ENCODE measurements at places on chromosomes 4 and X.
A peak's percentile ranks its signal among the peaks of the same experiment; 100 is the strongest.

- DNase-seq = no peak
Observed at GRCh38 chr4:147491086-147491485, 10.2 kb downstream of the EDNRA start.

GRCh38 chr4:57405359-57405758, 295.2 kb upstream of the IGFBP7 start:
- no peak for DNase-seq

- no peak for DNase-seq
Observed at GRCh38 chr4:82745173-82745842, 53.3 kb downstream of the SCD5 start.

DNA sequence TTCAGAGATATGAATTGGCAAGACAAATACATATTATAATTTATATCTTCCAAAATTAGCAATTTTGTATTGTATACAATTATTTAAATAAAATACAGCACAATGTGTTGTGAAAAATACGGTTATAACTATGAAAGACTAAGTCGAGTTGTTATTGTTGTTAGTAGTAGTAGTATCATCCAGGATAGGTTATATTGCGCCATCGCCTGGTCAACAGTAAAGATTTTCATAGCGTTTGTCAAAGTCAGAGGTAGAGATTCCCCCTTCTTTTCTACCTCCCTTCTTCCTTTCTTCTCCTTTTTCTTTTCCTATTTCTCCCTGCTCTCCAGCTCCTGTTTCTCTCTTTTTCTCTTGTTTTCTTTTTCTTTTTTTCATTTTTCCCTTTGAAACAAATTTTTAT, 499.1 kb upstream of the EPHA5 start:
- DNase-seq = no peak

DNA sequence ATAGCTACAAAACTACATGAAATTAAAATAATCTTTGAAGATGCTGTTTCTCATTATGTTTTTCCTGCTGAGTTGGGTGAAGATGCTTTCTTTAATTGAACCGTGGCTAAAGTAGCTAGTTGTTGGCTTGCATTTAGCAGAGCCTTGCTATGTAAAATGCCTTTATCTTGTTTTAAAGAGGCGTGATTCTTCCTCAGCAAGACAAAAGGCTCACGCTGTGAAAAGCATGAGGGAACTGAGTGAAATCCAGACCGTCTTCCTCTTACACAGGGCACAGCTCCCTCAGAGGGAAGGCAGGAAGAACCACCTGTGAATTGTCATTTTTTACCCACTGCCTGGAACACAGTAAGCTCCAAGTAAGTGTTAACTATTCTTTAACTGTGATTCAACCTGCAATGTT, 39.0 kb upstream of the ZNF518B start:
- no peak for DNase-seq

DNA sequence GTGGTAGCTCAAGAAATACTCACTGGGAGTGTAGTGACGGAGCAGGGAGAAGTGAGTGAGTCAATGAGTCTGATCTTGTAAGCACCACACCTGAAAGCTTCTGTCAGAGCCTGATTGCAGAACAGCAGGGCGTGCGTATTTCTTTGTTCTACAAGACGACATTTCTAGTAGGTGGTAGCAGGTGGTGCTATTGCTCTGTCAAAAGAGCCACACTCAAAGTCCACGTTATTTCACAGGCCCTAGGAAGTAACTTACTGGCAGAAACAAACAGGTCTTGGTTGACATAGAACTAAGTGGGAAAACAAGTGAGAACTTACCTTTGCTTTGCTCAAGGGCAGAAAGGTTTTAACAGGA, 46.4 kb upstream of the SPRY1 start:
- no peak for DNase-seq

GRCh38 chr4:168321006-168321405, 2.5 kb upstream of the DDX60 start:
- DNase-seq = no peak

DNA sequence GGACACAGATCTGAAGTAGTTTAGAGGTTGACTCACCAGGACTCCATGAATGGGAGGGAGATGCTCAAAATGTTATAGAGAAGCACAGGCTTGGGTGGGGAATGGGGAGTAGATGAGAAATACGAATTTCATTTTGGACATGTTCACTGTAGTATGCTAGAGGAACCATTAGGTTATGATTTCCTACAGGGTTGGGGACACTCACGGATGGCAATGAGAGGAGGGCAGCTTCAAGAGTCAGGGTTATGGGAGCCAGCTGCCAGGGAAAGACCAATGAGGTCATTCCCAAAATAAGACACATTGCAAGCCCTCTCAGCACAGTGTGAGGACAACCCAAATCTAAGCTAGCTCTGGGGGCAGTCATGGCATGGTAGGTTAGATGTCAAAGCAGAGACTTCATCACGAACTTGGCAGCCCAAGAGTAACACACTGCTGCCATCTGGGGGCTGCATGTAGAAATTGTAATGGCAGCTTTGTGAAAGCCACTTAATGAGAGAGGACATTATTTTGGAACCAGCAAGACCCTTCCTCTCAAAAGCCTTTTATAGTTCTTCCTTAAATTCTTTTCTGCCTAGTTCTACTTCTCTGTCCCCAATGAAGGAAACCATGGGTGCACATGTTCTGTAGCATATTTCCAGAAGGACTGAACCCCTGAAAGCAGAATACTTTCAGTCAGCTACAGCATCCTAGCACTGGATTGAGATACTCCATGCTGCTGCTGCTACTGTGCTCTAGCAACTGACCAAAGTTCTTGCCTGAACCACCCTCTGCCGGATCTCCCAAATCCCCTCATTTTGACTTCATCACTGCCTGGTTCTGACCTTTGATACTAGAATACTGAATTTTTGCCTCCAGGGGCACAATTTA, 16.2 kb upstream of the ZCCHC12 start:
- peak; percentile 13 for DNase-seq

GRCh38 chrX:31217084-31217483, 145.2 kb upstream of the FTHL17 start:
- DNase-seq = no peak

- no peak for DNase-seq
Observed at GRCh38 chrX:10479508-10479907, 140.9 kb downstream of the MID1 start.

DNA sequence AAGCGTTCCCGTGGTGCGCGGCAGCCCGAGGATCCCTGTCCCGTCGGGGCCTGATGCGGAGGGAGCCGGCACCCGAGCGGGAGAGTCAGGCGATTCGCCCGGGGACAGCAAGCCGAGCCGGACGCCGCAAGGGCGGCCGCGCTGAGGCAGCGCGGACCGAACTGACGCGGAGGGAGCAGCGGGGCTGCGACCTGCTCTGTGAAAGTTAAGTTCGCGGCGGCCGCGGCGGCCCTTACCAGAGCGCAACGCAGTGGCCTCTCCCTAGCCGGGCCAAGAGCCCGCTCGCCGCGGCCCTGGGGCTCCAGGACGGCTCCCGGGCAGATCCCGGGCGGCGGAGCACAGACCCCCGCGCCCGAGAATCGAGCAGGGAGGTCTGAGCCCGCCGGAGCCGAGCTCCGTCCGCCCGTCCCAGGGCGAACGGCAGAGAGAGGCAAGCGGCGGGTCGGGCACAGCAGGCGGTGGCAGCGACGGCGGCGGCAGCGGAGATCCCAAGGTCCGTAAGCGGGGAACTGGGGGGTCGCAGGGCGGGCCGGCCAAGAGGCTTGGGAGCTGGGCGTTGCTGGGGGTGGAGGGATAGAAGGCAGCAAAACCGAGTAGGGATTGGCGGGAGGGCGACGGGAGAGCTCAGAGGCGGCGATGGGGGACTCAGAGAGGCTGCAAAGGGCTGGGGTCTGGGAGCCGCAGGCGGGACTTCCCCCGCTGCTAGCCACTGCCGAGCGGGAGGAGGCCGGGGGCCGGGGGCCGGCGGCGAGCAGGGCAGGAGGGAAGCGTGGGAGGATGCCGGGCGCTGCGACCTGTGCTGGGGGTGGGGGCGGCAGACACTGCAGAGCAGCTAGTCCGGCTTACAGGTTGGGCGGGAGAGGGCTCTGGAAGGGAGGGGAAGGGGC, 1.0 kb downstream of the GPR50 start:
- DNase-seq = no peak

GRCh38 chr4:87523307-87523706, 5.9 kb downstream of the SPARCL1 start:
- DNase-seq = no peak

DNA sequence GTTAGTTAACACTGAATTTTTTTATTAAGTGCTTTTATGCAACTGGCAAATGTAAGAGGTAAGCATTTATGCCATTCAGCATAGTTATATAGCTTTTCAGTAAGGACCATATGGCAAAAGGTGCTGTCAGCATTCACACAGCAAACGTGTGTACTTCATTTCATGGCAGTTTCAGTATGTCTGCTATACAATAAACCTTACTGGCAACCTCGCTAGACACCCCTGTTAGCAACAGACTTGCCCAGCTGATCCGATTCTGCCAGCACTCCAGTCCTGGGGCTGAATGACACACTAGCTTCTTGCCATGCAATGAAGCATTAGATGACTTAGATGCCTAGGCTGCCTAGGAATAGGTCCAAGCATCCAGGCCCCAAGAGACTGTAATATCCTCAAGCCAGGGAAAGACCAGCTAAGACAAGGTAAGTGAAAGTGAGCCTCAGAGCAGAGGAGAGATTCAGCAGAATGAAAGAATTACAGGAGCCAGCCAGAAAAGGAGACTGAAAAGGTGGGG, 47.3 kb upstream of the DOCK11 start:
- DNase-seq = no peak

DNA sequence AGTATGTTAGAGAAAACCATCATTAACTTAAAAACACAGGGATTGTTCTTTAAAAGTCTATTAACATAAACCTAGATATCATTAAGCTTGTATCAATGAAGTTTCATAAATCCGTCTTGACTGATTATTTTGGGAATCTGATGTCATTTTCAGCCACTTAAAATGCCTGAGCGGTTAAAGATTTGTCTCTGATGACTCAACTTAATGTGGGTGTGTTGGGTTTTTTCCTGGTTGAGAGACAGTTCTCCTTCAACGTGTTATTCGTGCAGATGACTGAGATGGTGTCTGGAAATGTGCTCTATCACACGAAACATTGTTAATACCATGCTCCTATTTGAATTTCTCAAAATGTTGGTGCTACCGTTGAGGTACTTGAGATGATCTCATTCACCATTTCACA, 227.3 kb upstream of the TENM3 start:
- no peak for DNase-seq

DNA sequence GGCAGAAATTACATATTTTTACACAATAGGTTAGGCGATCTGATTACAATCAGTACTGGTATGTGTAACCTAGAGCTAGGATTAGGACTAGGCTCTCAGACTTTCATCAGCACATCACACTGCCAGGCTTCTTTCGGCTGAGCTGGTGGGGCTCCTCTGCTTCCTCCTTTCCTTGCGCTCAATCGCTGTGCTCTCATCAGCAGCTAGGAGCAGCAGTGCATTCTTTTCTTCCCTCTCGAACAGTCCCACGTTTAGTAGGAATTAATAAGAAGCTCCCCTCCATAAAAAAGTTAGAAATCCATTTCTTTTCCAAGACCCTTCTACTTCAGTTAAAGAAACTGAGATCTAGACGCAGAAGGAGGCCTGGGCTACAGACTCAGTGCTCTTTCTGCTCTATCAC, 350.4 kb downstream of the SPRY1 start:
- no peak for DNase-seq

DNA sequence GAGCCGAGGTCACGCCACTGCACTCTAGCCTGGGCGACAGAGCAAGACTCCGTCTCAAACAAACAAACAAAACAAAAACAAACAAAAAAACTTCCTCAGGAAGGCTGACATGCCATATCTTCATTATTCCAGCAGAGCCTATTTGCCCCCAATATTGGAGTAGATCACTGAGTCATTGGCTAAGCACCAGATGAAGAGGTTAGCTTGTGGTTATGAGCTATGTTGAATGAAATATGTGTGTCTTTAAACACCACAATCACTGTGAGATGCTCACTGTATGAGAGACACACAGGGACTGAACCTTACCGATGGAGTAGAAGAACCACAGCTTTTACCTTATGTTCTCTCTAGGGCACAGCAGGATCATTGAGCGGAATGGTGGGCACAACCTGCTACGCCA, 122.1 kb upstream of the EOLA2 start:
- DNase-seq = no peak

- no peak for DNase-seq
Observed at GRCh38 chr4:95599777-95600400, 51.1 kb upstream of the UNC5C start.

DNA sequence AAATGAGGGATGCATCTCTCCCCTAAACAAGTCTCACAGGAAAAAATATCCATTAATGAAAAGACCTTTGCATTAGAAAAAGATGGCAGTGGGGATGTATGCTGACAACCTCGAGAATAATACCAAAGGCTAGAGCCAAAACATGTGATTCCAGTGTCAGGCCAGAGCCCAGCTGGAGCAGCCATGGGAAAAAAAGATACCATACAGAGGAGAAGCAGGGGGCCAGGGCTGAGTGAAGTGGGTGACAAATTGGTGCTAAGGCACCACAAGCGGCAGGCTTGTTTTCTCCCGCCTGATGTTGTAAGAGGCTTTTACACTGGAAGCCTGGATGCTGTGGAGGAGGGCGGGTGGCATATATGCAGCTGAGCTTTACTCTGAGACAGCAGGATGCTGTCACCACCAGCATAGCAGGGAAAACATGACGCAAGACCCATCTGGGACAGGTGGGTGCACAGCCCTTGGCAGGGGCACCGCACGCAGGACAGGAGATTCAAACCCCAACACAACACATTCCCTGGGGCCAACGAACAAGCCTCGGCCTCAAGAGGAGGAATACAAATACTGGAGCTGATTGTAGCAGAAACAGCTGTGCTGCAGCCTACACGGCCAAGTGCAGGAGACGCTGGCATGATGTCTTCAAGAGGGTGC, 91.9 kb downstream of the TSPAN5 start:
- no peak for DNase-seq

DNA sequence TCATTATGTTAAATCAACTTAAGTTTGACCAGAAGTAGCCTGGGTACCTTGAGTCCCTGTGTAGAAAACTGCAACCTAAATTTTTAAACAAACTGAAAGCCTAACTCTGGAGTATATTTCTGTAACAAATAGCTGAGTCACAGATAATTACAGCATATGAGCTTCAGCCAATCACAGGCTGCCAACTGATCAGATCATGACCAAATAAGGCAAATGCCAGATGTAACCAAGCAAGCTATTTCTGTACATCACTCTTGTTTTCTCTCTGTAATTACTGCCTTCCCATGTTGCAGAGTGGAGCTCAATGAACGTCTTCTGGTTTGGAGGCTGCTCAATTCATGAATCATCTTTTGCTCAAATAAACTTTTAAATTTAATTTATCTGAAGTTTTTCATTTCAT, 980.9 kb upstream of the DIAPH2 start:
- no peak for DNase-seq

DNA sequence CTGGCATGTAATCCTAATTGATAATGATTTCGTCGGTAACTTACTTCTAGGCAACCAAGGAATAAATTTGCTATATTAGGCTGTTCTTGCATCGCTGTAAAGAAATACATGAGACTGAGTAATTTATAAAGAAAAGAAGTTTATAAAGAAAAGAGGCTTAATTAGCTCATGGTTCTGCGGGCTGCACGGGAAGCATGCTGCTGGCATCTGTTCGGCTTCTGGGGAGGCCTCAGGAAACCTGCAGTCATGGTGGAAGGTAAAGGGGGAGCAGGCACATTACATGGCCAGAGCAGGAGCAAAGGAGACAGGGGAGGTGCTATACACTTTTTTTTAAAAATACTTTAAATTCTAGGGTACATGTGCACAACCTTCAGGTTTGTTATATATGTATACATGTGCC, 290.2 kb downstream of the STK32B start:
- no peak for DNase-seq
